ENCODE measurements at places on chromosomes 5 and 9.

DNA sequence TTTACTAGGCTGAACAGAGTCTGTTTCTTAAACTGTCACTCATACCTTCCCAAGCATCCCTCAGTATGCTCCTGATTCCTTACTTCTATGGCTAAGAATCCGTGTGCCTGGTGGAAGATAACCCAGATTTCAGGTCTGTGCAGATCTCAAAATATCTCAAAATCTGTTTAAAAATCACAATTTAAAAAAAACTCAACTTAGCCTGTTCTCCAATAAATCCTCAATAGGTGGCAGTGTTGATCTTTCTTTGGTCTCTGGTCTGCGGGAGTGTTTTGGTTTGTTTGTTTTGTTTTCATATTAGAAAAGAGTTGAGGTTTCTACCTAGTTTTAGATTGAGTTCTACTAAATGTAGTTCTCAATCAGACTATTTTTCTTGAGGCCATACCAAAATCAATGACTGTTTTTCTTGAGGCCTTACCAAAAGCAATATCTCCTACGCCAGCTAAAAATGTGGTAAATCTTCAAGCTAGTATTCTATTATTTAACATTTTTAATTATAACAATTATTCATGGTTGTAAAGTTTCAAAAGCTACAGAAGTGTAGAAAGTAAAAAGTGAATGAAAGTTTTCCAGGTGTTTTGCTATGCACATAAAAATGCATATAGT, 57.9 kb downstream of the TGFBR1 start:
- DNase-seq = peak; percentile 49

DNA sequence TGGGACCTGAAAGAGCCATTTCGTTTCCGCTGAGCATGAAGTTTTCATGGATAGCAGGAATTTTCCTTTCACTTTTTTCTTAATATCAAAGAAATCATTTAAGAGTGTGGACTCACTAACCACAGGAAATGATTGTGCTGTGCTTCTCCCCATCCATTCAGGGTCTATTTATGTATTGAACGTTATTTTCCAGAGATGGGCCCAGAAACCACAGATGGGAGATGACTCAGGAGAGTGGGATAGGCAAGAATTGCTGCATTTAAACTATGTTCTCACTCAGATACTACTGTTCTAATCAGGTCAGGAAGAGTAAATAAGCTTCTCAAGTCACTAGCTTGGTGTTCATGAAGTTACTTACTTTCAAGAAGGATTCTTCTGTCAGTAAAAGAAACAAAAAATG, 763.8 kb downstream of the DTWD2 start:
- DNase-seq = peak; percentile 92

DNA sequence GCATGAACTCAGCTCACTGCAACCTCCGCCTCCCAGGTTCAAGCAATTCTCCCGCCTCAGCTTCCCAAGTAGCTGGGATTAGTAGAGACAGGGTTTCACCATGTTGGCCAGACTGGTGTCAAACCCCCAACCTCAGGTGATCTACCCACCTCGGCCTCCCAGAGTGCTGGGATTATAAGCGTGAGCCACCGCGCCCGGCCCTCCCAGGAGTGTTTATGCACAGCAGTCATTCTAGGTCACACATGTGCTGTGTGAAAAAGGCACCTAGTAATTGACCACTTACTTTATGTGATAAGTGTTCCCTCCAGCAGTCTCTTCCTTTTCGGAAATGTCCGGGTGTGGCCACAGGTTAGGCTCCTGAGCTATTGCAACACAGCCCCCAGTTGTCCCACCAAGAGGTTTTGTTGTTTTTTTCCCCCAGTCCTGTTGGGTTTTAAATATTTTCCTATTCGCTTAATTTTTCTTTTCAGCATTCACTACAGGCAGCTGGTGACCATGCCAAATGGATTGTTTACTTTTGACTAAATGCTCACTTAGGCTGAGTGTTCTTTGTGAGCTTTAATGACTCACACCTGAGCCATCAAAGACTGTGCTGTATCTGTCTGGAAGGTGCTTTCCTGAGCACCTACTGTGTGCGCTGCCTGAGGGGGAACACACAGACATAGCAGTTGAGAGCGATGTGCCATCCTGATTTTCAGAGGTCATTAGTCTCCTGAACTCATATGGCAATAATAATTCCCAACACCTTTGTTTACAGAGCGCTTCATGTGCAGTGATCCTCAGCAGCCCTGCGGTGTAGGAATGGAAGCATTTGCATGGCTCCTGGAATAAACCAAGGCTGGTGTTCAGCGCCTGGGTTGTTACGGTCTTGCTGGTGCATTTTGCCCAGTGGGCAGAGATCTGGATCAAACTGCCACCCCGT, 94.3 kb downstream of the MVB12B start:
- DNase-seq = peak; percentile 26

DNA sequence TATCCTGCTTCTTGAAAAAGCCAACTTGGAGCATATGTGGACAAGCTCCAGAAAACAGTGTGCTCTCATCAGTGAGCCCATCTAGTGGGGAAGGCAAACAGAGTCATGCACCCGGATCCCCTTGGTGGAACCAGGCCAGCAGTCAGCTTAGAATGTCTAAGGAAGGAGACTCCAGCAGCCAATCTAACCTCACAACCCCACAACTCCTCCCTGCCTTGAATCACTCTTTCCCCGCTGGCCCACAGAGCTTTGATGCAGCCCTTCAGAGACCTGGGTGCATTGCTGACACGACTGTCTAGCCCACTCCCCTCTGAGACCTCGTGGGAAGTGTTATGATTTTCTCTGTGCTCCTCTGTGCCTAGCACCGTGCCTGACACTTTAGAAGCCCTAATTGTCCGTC, 623.7 kb downstream of the BNC2 start:
- peak; percentile 57 for DNase-seq

- DNase-seq = no peak
Measured at GRCh38 chr5:116365006-116365496, 209.6 kb downstream of the SEMA6A start.

GRCh38 chr9:135908754-135909204, 1.4 kb upstream of the CAMSAP1 start:
- no peak for DNase-seq

GRCh38 chr9:116380496-116380995, 227.0 kb downstream of the PAPPA start:
- DNase-seq = no peak

- peak; percentile 33 for DNase-seq
Measured at GRCh38 chr5:5497152-5497788, 74.8 kb downstream of the ICE1 start.

- DNase-seq = no peak
Measured at GRCh38 chr5:179869641-179870402, 11.2 kb upstream of the MRNIP start.

- DNase-seq = no peak
Measured at GRCh38 chr5:14722923-14723322, 58.4 kb downstream of the OTULIN start.

GRCh38 chr5:40572937-40573336, 106.8 kb upstream of the PTGER4 start:
- DNase-seq = peak; percentile 65

DNA sequence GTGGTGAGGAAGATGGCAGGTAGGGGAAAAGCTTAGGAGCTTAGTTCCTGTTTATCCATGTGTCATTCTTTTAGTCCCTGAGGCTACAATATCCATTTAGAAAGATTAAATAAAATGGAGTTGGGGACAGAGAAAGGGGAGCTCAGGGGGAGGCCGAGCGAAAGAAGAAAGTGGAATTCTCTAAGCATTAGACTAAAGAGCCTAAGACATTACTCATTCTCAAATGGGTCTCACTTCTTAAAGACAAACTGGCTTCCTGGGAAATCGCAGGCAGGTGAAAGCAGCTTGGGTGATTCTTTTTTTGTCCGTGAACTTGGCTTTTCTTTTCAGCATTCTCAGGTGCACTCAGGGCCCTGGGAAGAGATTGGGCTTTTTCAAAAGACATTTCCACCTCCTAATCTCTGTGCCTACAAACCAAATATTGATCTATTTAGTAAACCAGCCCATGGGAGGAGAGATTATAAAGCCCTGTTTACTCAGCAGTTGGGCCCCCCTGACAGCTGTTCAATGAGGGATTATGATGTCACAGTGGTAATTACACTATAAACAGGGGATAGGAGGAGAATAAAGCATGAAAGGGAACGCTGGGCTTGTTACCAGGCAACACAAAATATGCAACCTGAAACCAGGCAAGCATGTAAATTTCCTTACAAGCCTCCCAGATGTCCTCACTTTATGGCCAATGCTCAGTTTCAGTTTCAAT, 584.0 kb downstream of the ACTL7B start:
- peak; percentile 74 for DNase-seq

GRCh38 chr5:76657683-76658311, 34.6 kb upstream of the F2RL2 start:
- no peak for DNase-seq

DNA sequence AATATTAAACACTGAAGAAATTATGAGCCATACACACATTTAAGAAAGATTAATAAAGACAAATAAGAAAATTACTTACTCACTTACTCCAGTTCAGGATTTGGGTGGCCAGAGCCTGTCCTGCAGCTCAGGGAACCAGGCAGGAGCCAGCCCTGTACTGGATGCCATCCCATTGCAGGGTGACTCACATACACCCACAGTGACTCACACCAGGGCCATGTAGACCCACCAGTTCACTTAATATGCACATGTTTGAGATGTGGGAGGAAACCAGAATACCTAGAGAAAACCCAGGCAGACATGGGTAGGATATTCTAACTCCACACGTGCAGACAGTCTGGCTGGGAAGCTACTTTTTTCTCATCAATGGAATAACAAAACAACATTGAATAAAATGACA, 49.6 kb upstream of the ADRB2 start:
- DNase-seq = peak; percentile 76

DNA sequence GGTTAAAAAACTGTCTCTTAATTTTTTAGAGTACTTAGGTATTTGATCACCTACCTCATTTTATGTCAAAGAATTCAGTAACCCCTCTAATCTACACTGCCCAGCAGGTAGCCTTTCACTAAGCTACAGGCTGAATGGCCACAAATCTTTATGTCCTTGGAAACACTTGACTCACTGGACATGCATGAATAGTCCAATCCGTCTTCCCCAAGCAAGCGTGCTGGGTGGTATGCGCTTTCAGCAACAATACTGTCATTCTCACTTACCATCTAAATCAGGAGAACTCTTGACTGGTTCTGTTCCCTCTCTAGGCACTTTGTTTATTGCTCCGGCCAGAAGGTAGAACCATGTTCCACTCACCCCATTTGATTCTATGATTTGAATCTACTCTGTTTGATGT, 73.1 kb downstream of the TRPM3 start:
- no peak for DNase-seq
